ENCODE measurements at places on chromosomes 12 and 14. TPM values are rescaled to one million over a fixed set of nuclear protein-coding genes. Genes with fewer than 3 reads are reported as not detected.

OR6J1 gene
- total RNA-seq: not detected

TMEM119 gene
- total RNA-seq: 9.0 TPM

AGAP2 gene
- total RNA-seq: 0.45 TPM

OTUB2 gene
- total RNA-seq: 10.1 TPM

KLRD1 gene
- total RNA-seq: 0.72 TPM

TAS2R14 gene
- 2.5 TPM for total RNA-seq

ADAMTS20 gene
- not detected for total RNA-seq

SLC6A13 gene
- not detected for total RNA-seq

M6PR gene
- total RNA-seq: 119 TPM
